ENCODE measurements at places on chromosomes 11 and 22.

DNA sequence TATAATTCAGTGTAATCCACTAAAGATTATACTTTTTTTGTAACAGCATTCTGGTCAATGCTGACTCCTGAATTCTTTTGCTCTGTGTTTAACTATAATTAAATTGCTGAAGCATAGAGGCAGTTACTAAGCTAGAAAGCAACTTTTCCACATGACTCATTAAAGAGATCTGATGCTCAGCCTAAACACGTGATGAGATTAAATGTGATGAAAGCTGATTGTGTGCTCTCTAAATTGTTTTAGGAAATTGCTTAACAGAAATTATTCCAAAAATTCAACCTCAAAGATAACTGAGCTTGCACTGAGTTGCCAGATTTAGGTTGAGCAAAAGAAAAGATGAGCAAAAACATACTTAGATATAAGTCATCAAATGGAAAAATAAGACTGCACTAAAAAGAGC lies 1033.6 kb downstream of the FAM181B start:
- DNase-seq = no peak

- DNase-seq = no peak
Observed at GRCh38 chr11:19675397-19675796, 37.2 kb upstream of the NAV2 start.

DNA sequence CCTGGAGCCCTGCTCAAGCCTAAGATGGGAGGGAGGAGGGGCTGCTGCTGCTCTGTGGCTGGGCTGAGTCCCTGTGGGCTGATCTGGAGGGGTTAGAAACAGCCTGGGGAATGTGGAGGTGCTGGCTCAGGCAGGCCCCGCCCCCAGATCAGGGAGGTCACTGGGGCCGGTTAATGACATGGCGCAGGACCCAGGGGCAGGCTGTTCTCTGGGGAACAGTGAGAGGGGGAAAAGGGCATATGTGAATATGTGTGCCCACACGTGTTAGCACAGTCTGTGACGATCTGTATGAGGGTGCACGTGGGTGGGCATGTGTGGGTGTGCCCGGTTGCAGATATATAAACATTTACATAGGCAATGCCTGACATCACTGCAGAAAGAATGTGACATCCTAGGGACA lies 143.5 kb downstream of the MIAT start:
- no peak for DNase-seq

DNA sequence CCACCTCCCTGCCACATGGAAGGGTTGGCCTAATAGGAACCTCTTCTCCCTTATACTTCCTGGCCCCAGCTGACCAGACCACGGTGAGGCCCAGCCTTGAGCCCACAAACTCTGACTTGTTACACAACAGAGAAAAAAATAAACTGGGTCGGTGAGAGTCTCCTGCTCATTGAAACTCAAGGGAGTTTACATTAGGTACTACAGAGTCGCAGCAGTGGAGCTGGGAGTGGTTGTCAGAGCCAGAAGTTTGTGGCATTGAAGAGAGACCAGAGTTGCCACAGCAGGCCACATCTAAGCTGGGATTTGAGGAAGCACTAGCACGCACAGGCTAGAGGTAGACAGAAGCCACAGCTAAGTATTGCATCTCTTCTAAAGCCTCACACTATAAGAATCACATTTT lies 296.2 kb downstream of the DDX10 start:
- DNase-seq = no peak

DNA sequence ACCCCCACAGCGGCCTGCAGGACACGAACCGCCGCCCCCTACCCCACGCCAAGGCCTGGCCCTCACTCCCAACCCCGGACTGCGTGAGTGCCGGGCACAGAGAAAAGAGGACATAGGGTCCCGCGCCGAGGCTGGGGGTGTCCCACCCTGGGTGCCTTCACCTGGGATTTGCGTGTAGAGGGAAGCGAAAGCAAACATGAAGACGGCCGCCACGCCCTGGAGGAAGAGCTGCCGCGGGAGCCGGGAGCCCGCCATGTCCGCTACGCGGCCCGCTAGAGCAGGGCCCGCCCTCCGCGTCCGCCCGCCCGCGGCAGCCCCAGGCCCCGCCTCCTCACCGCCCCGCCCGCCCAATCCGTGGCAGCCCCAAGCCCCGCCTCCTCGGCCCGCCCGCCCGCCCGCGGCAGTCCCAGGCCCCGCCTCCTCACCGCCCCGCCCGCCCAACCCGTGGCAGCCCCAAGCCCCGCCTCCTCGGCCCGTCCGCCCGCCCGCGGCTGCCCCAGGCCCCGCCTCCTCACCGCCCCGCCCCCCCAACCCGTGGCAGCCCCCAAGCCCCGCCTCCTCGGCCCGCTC lies at the start of gene LMF2:
Gene LMF2 (minus strand): TSS at position 282 of the 570 bp plus-strand sequence. CDS start 27 bp downstream, at position 255.
- peak; percentile 89 for DNase-seq

DNA sequence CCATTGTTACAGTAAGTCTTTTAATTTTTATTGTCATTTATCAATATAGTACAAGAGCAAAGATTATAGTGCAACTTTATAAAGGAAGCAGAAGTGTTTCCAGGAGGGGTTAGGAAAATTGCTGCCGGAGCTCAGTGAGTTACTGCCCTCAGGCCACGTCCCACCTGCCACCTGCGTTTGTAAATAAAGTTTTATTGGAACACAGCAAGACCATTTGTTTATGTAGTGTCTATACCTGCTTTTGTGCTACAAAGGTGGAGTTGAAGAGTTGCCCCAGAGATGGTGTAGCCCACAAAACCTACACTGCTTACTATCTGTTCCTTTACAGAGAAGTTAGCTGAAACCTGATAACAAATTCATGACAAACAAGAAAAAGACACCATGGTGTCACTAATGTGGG lies 437.8 kb upstream of the B3GAT1 start:
- DNase-seq = no peak

- DNase-seq = peak; percentile 52
Observed at GRCh38 chr11:47415949-47416472, 7.6 kb downstream of the SLC39A13 start.

DNA sequence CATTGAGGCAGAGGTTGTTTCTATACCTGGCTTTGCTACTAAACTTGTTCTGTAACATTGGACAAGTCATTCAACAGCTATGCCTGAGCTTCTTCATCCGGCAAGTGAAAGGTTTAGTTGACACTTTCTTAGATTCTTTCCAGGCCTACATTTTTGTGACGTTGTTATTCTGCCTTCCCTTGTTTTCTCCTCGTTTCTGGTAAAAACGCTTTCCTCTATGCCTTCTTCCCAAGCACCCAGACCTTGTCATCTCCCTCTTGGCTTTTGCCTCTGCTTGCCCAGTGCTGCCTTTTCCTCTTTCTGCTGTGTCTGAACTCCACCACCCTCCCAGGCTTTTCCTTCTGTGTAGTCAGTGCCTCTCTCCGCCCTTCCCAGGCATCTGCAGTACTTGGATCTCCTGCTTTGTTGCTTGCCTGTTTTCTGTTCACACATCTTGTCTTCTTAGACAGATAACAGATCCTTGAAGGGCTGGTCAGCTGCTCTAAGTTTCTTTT lies 1.4 kb upstream of the AMOTL1 start:
- DNase-seq = no peak

- DNase-seq = no peak
Observed at GRCh38 chr11:1796413-1797011, 32.8 kb upstream of the CTSD start.

DNA sequence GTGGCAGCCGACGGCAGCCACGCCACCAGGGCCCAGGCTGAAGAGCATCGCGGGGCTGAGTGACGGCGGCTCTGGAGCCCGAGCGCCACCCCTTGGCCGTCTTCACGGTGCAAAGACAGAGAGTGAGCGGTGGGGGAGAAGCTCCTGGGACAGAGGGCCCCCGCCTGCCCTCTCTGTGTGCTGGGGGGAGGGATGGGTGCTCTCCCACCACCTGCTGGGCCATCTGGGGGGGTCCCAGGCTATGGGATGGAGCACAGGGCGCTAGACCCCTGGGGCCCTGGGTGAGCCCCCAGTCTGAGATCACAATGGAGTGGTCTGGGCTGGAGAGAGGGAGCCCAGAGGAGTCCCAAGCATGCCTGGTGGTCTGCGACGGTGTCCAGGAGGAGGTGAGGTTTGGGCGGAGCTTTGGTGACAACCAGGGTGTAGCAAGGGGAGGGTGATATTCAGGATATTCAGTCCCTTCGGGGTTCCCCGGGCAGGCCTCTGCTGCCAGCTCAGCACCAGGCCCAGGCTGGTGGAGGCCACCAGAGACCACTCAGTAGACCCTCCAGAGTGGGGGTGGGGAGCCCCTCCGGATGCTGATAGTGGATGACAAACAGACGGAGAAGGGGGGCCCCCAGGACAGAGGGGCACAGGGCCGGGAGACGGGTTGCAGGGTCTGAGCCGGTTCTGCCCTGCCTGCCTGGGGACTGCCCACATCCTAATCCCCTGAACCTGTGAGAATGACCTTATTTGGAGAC lies 78.1 kb upstream of the PRR5 start:
- no peak for DNase-seq

DNA sequence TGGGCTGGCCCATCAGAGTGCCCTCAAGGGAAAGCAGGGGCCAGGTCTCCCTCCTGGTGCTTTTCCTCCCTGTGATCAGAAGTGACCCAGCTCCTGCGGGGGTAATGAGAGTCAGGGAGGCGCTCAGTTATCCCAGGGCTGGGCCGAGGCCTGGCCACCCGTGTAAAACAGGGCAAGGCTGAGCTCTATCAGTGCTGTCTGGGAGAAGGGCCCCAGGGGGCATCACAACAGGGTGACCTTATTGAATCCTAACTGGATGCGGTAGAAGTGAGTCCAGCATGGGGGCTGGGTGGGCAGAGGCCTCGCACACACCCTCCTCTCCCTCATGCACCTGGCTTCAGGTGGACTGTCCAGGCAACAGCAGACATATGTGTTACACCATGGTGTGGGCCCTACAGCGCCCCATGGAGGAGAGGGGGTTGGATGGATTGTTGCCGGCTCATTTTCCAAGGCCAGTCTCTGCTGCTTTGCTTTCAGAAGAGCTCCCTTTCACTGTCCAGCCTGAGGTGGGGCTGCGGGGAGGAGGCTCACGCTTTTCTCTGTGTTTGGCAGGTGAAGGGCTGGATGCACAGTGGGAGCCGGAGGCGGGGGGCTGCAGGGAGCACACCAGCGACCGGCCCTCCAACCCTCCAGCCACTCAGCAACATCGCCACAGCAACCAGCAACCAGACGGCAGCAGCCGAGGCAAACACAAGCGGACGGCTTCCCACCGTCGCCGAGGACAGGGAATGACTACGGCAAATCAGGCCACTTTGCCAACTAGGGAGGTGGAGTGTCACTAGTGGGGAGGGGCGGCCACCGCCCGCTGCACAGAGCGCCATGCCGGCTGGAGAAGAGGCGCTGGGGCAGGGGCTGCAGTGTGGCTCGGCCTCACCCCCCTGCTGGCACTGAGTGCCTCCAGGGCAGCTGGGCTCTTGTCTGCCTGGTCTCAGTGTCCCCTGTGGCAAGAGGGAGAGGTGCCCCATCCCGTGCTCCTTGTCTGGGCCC lies 24.7 kb downstream of the GNAZ start:
- no peak for DNase-seq

DNA sequence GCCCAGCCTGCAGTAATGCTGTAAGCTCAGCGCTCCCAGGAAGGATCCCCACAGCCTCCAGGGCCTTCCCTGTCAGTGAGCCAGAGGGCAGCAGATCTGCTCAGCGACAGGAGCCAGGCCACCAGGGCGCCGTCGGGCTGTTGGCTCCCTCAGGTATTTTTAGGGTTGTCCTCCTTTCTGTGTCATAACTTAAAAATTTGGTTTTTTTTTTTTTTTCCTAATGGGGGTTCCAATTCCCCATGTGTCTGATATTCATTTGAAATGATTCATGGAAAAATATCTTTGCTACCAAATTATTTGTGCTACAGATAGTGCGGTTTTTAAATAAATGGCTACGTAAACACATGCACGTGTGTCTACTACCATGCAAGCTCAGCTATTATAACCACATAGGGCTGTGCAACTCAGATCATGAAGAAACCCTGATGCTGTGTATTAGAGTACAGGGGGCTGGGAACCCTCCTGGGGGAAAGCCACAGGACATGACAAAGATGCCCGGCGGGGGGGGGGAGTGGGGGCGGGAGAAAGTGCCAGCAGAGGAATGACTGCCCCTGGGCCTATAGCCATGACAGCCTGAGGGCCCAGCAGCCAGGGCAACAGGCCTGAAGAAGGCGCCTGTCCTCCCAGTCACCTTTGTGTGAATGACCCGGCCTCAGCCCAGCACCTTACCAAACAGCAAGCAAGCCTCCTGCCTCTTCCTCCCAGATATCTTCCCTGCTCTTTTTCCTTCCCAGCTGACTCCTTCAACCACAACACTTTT lies 89.3 kb downstream of the NAT10 start:
- DNase-seq = no peak

- no peak for DNase-seq
Observed at GRCh38 chr11:89249196-89249595, 71.5 kb downstream of the TYR start.

DNA sequence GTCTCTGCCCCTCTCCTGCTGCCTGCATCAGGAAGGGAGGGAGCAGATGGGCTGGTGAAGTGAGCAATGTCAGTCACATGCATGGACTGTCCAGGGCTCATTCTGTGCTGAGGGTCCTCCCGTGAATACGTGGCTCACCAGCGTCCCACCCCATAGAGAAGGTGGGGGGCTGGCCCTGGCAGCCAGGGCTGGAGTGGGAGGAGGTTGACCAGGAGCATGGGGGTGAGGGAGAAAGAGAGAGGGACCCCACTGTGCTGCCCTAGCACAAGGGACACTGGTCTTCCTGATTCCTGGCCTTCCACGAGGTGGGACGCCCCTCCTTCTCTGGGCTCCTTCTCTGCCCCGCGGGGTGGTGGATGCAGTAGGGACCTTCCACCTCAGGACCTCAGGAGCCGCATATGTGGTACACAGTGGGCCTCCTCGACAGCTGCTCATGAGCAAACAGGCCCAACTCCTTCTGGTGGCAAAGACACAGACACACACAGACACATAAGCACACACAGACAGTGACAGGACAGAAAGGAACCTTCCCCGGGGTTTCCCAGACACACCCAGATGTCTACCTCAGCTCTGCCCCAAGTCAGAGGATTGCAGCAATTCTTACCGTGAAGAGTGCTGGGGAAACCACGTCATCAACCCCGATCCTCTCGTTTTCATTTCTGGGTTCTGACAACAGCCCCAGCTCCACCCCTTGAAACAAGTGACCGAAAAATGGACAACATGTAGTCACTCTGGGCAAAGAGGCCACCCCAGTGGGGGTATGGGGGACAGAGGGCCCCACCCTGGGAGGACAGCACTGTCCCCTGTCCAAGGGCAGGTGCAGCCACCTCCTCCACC lies 3.6 kb upstream of the APOBEC3A start:
- no peak for DNase-seq

- no peak for DNase-seq
Observed at GRCh38 chr11:65532388-65533064, 7.6 kb downstream of the SCYL1 start.

DNA sequence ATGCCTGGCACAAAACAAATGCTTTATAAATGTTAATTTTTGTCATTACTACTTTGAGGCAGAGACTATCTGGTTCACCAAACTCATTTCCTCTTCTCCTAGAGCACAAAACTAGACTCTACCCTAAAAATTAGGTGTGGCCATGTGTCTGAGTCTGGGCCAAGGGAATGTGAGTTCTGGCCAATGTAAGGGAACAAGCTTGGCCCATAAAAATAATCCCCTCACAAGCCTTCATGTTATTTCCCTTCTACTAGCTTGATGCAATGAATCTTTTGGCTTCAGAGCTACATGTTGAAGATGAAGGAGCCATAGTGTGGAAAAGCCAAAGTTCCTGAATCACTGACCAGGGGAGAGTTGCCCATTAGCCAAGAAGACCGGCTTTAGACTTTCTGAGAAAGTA lies 406.5 kb upstream of the CCDC90B start:
- DNase-seq = no peak

Measured in NCI-H1105 treated with DMSO at 0.1 percent for 48 hours (cell line).